Activated CD4-positive, CD25-positive, alpha-beta regulatory T cell treated with anti-CD3 and anti-CD28 coated beads, Interleukin-2, amount 50 U/mL, for 16 hours (primary cell): ENCODE measurements at places on chromosomes 11 and 22.

DNA sequence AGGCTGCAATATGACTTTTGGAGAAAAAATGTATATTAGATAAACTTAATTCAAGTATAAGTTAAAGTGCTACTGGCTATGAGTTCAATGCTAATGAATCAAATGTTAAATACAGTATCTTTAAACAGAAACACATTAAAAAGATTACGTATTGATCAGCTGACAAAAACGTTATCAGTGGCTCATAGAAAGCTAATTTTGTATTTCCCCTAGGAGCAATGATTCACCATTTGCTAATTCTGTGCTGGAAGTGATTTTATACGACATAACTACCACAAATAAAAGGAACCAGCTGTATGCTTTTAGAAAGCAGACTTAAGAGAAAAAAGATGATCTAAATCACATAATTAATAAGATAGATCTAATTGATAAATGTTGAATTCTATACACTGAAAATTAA, 43.6 kb downstream of the MRE11 start:
- no peak for DNase-seq

GRCh38 chr11:58513747-58514367, 6.0 kb upstream of the OR5B21 start:
- DNase-seq = no peak

- no peak for DNase-seq
Measured at GRCh38 chr11:111361874-111362273, 17.2 kb downstream of the POU2AF1 start.

DNA sequence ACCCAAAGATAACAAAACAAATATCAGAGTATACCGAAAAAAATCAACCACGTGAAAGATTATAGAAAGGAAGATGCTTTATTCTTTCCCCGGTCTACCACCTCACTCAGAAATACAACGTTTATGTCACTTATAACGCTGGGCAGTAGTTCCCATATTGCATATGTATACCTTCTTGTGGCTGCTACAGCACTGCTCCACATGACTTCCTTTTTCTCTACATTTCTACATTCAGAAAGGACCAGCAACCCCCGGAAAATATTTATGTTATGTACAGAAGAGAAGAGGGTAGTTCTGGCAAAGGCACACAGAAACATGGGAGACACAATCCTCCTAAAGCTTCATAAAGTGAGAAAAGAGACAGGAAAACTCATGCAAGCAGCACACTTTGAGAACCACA, 56.8 kb downstream of the MTMR2 start:
- no peak for DNase-seq

DNA sequence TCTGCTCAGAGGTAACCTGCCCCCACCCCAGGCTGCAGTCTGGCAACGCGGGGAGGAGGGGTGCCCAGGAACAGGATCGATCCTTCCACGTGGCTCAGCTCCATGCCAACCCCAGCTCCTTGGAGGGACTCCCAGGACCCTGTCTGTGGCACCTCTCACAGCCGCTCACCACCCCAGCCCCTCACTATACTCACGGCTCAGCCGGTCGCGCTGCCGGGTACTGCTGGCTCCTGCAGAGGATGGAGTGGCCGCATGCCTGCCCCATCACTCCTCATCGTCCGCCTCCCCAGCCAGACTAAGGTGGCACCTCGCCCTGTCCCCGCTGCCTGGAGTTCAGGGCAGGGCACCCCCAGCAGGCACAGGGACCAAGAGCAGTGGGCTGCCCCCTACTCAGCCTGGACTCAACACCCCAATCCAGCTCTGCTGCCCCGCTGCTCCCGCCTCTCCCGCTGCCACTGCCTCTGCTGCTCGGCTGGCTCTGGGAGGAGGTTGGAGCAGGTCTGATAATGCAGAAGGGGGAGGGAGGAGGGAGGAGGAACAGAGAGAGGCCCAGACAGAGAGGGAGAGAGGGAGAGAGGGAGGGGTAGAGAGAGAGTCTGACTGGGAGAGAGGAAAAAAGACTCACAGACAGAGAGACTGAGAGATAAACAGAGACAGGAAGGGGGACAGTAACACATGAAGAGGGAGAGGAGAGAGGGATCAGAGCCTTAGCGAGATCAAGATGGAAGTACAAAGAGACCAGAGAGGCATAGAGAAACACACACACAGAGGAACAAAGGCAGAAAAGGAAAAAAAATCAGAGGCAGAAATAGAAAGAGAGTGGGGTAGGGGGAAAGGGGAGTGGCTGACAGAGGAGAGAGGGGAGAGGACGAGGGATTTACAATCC, at the start of gene PDE2A:
TSS of gene PDE2A (minus strand) at position 480 of the 886 bp plus-strand sequence. CDS start at position 265, 215 bp downstream.
- no peak for DNase-seq

DNA sequence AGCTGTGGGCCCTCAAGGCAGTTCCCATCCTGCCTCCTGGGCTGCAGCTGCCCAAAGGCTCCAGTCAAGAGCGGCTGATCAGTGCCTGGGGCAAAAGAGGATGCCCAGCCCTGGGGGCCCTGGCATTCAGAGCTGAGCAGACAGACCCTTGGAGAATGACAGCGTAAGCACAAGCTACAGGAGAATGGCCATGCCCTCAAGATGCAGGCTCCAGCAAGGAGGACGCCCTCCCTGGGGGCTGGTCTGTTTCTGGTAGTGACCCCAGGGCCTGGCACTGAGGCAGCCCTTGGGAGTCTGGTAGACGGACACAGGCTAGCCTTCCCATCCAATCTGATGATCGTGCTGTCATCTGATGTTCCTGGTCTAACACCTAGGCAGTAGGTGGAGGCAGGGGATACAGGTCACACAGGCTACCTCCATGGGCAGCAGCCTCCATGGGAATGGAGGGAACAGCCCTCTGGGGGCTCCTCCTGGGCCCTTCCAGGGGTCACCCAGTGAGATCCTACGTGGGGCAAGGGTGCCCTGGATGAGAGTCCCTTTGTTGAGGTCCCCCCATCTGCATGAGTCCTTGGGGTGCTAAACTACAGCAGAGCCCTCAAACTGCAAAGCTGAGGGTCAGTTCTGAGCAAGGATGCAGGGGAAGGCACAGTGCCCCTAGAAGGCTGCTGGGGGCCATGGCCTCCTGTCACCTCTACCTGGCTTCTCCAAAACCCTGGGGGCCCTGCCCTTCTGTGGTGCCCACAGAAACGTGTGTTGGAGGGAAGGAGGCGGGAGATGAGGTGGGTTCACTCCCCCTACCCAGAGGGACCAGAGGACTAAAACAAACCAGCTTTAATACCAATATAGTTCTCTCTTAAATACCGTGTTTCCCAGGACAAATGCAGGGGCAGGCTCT, 10.2 kb upstream of the SF1 start:
- no peak for DNase-seq

GRCh38 chr11:18282626-18283025, 16.6 kb downstream of the SAA1 start:
- no peak for DNase-seq

DNA sequence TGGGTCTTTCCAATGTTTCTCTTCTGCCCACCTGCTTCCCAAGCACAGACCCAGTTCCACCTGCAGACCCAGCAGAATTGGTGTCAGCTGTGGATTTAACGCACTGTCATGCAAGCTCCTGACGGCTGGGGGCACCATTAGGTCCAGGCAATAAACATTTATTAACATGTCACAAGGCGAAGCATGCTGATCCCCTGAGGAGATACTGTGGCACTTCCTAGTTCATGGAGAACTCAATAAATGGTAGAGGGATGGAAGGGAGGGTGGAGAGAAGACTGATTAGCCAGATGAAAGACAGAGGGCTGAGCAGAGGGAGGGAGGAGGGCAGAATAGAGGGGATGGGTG, 68.3 kb upstream of the TSPAN18 start:
- DNase-seq = no peak

GRCh38 chr22:24498824-24499223, 3.7 kb downstream of the UPB1 start:
- no peak for DNase-seq

GRCh38 chr11:71309181-71309580, 56.8 kb upstream of the SHANK2 start:
- DNase-seq = no peak

DNA sequence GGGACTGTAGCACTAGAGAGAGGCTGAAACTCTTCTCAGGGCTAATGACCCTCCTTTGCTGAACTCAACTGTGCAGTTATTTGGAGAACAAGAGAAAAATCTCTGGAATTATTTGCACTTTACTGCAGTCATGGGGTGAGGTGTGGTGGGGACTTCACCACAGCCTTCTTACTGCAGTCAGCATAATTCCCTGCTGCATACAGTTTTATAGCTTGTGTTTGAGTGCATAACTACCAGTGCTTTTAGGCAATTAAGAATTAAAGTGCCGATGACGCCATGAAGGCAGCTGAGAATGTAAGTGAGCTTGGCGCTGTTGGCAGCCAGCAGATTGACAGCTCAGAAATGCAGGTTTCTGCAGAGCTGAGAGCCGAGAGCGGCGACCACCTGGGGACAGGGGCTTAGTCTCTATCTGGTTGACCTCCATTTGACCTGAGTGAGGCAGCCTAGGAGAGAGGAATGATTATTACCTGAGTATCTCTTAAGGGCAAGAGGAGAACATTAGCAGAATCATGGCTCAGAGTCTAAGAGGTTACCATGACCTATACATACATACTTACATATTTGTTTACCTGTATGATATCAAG, 830.0 kb downstream of the NTM start:
- no peak for DNase-seq

DNA sequence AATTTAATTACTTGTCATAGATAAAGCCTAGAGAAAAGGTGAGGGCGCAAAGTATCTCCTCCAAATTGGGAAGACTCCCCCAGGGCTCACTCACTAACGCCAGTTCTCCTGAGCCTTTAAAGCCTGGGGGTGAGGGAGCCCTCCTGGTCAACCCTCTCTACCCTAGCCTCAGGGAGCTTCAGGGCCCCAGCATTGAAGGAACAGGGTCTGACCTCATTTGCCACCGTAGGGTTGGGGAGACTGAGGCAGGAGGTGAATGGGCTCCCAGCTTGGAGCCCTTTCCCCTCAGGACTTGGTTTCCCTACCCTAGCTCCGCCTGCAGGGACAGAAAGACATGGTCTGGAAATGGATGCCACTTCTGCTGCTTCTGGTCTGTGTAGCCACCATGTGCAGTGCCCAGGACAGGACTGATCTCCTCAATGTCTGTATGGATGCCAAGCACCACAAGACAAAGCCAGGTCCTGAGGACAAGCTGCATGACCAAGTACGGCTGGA, 1.7 kb downstream of the FOLR2 start:
- no peak for DNase-seq

DNA sequence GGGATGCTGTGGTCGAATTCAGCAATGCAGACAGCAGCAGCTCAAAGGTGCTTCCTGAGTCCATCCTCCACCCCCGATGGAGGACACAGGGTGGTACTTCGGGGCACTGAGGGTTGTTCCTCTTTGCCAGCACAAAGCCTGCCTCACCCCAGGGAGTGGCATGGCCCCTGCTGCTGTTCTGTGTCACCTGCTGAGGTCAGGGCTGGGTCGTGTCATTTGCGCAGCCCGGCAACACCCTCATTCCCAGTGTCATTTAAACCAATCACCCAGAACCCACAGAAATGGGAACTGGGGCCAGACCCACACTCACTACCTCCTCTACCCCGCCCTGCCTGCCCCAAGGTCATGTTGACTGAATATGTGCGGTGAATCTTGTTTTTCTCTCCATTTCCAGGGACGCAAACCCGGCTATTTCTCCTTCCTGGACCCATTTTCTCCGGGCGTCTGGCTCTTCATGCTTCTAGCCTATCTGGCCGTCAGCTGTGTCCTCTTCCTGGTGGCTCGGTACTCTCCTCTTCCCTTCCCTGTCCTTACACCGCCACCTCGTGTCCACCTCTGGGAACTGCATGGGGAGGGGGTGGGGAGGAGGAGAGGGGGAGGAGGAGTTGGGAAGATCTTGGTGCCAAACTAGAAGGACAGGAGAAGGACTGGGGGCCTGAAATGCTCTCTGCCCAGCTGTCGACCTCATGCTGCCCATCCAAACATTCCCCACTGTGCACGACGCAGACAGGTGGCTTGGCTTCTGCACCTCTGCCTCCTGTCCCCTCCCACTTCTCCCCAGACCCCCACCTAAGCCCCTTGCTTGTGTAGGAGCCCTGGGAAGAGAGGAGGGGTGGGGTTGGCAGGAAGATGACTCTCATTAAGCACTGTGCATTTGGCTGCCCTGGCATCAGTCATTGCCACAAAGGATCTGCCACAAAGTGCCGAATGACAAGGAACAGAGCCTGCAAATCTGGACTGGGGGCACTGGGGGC, 71.2 kb upstream of the TBCEL start:
- DNase-seq = peak; percentile 28

DNA sequence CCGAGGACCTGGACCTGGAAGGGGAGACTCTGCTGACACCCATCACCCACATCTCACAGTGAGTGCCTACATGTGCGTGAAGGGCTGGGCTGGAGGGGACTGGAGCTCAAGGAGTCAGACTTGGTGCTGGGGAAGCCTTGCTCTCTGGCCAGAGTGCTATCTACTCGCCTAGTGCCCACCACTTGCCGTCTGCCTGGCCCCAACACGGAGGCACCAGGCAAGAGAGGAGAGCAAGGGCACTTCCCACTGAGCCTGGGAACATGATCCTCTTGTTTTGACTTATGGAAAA, 37.8 kb downstream of the KCNQ1OT1 start:
- no peak for DNase-seq

- no peak for DNase-seq
Measured at GRCh38 chr11:93822359-93822758, 28.1 kb downstream of the VSTM5 start.

- no peak for DNase-seq
Measured at GRCh38 chr11:47233989-47234668, 14.5 kb downstream of the ACP2 start.

- peak; percentile 5 for DNase-seq
Measured at GRCh38 chr11:35305670-35306382, 113.5 kb downstream of the SLC1A2 start.

GRCh38 chr11:114081641-114082414, 22.3 kb downstream of the ZBTB16 start:
- no peak for DNase-seq

DNA sequence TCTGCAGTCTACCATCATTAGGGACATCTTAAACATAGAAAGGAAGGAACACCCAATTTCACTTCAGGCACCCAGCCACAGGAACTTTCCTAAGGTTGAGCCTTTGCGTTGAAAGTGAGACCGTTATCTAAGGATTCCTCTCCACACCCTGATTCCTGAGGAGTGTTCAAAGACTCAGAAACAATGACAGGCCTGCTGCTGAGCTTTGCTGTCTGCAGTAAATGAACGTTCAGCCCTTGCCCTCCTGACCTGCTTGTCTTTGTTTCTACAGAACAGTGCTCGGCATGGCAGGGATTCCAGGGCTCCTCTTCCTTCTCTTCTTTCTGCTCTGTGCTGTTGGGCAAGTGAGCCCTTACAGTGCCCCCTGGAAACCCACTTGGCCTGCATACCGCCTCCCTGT, 7.0 kb downstream of the PRSS23 start:
- DNase-seq = no peak
